ENCODE measurements at places on chromosomes 2 and 18. TPM values are rescaled to one million over a fixed set of nuclear protein-coding genes. Genes with fewer than 3 reads are reported as not detected.

DNA sequence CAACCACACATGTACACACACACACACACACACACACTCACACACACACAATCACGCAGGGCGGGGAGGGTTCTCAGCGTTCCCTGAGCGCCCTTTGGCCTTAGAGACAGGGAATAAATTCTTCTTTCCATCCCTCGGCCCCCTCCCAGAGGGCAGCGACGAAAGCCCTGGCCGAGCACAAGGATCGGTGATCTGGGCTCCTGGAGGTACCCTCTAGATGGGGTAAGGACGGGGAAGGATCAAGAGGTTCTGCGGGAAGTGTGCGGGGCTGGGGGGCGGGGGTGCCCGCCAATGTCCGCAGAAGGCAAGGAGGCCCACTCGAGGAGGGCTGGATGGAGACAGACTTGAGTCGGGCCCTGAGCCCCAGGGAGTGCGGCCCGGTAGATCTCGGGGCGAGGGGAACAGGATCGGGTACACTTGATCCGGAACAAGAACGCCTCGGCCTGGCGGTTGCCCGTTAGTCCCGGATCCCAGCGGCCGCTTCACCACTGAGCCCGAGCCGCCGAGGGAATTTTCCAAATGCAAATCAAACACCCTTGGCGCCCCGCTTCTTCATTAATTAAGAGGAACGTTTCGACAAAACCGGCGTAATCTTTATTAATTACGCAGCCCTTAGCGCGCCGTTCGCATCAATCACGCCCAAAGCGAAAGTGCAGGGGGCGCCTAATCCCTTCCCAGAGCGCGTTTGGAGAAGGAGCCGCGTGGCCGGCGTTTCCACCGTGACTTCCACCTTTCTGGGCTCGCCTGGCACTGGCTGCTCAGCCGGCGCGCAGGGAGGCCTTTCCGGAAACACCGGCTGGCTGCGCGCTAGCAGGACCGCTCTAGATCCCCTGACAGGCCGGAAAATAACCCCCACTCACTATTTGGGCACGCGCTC lies 7.0 kb upstream of the PAX3 start:
- no peak for DNase-seq

The PSTPIP2 gene
- total RNA-seq: 2.7 TPM

DNA sequence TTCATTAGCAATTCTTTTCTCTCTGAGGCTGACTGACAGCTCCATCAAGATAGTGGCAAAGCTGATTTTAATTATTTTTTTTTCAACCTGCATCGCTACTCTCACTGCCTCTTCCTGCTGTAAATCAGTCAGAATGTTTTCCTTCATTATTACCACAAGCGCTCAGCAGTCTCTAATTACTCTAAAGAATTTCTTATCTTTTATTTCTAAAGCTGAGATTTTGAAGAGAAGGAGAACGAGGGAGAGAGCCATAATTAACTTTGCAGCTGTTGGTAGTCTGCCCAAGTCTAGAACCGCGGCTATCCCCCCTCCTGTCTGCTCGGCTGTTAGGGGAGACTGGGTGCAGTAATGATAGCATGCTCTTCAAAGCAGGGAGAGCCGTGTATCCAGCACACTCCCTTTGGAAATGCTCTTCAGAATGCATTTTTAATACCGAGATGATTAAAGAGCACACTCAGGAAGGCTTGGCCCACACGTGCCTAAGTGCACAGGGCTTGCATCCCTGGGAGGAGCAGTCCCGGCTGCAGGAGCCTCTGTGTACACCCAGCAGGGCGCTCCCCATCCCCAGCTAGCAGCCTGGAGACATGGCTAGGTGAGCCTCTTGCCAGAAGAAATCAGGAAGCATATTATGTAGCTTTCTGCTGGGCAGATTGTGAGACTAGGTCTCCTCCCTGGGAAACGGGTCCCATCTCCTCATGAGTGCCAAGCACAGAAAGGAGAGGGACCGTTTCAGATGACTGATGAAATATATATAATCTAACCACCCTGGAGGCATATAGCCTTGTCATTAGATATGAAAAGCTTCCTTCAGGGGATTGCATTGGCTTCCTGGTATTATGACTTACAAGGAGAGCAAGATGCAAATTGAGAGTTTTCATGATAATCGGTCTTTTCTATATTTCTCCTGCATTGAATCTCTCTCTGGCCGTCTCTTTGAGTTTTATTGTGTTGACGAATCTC lies 555.2 kb downstream of the CMPK2 start:
- no peak for DNase-seq

DNA sequence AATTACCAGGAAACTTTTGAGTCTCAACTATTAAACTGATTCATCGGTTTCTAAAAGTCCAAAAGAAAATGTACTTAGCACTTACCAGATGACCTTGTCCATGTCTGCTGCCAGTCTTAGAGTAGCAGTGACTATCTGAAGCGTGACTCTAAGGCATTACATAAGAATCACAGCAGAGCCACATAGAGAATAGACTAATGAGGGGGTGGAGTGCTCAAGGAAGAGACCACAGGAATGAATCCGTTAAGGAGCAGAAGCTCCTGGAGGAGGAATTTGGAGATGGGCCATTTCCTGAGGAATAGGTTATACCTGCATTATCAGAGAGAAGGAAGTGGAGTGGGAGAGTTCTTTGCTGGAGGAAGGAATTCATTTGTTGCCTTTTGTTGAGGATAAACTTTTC lies 116.0 kb downstream of the MAP3K20 start:
- no peak for DNase-seq

The CNTNAP5 gene
- total RNA-seq: not detected

GRCh38 chr18:59690996-59691395 lies 6.2 kb downstream of the CCBE1 start:
- DNase-seq: no peak

DNA sequence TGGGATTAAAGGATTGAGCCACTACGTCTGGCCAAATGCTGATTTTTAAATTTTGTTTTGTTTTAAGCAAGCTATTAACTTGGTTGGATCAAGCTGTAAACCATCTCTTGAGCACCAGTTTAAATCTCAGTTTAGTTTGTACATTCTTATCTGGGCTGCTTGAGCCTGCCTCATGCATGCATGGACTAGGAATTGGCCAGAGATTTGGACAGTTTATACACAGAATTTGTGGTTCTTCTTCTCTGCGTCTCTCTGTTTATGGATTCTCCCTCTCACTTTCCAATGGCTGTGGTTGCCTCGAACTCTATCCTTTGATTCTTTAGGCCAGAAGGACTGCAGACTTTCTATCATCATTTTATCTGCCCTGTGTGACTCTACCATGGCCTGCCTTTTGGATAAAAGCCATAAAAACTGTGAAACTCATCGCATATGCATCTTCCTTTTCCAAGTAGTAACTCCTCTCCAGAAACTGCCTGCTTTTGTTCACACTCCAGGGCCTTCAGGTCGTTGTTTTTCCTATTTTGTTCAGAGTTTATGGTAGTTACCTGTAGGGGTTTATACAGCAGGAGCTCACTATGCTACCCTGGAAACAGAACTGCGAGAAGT lies 32.5 kb upstream of the PLB1 start:
- no peak for DNase-seq

- DNase-seq: no peak
Observed at GRCh38 chr18:10122988-10123950, 209.5 kb downstream of the VAPA start.

DNA sequence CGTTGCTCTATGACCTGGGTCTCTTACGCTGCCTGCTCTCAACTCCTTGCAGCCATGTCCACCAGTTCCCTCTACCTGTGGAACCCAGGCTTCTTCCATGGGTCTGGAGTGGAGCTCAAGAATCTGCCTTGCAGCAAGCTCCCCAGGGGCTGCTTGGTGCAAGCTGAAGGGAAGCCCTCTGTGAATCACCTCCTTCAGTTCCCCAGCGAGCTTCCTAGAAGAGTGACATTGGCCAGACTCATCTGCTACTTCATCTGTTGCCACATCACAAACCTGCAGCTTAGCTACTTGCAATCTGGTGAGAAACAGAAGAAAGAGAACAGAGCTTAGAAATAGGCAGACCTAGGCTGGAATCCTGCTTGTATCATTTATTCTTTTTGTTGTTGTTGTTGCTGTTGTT lies 9.8 kb upstream of the EFR3B start:
- no peak for DNase-seq

The NOL4 gene
- 0.35 TPM for total RNA-seq

- no peak for DNase-seq
Observed at GRCh38 chr2:235834781-235835180, 333.4 kb downstream of the GBX2 start.

The PRKRA gene
- 48.8 TPM for total RNA-seq

GRCh38 chr2:10678225-10678624 lies 11.6 kb downstream of the NOL10 start:
- DNase-seq: no peak

The RTKN gene
- 21.4 TPM for total RNA-seq

All from left ventricle myocardium superior (tissue), 1 donor.